ENCODE measurements at places on chromosomes 6 and 20. TPM values are rescaled to one million over a fixed set of nuclear protein-coding genes. Genes with fewer than 3 reads are reported as not detected.

DNA sequence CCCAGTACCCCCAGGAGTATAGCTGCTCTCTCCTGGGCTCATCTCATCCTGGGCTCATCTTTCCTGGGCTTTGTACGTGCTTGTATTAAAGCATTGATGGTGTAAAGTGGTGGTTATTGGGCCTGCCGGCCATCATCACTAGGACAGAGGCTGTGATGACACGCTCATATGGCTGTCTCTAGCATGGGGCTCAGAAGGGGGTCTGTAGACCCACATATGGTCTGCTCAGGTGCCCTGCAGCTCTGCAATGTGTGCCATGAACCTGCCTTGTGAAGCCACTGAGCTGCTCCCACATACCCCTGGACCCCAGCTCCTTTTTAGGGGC lies 143.4 kb downstream of the CDC5L start:
- no peak for DNase-seq

DNA sequence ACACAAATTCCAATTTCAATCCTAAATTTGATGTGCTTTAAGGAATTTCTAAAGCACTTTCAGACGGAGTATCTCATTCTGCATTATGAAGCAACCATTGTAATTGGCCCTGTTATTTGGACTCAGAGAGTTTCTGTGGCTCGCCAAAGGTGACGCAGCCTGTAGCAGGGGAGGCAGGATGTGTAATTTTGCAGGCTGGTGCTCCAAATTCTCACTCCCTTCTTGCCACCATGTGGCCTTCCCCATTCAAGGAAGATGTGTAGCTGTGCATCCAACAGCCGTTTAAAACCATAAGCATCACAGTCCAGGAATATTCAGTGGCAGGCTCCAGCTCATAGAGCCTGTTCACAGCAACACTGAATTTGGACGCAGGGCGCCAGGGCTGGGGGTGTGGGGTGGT lies 45.8 kb downstream of the AGPAT4 start:
- DNase-seq = no peak

DNA sequence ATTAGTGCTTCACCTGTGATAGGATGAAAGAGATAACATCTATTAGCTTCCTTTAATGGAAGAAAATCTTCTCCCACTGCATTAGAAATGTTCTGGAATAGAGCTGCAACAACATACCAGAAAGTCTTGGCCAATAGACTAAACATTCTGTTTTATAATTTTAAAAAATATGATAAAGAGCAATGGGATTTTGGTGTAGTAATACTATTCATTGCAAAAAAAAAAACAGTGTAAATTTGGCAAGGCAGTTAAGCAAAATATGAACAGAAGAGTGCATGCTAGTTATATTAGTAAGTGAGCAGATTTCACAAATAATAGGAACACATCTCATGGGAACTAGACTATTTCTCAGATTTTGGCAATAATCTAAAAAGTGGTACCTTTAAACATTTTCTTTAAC lies 43.3 kb downstream of the SOX4 start:
- DNase-seq = no peak

GRCh38 chr20:12090920-12091319 lies 173.2 kb downstream of the BTBD3 start:
- DNase-seq = no peak

- DNase-seq = no peak
Observed at GRCh38 chr20:3515379-3516170, 44.8 kb downstream of the ATRN start.

- DNase-seq = no peak
Observed at GRCh38 chr6:149933036-149933435, 8.8 kb upstream of the ULBP2 start.

DNA sequence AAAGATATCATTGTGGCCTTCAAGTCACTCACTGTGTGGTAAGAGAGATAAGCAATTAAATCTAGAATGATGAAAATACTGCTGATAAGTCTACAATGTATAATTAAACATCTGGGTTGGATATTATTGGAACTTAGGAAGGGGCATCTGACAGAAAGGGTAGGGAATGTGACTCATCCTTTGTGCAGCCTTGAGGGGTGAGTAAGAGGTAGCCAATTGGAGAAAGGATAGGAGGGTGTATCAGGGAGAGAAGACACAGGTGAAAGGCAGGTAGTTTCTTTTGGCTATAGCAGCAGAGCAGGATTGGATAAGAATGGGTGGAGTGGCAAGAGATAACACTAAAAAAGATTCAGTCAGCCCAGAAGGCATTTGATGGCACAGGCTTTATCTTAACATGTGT lies 182.0 kb downstream of the COL21A1 start:
- no peak for DNase-seq

- DNase-seq = no peak
Observed at GRCh38 chr6:16681260-16681873, 79.9 kb downstream of the ATXN1 start.

GRCh38 chr20:38833154-38833856 lies 27.8 kb downstream of the PPP1R16B start:
- DNase-seq = no peak

GRCh38 chr6:8420031-8420588 lies 15.2 kb downstream of the SLC35B3 start:
- DNase-seq = no peak

- no peak for DNase-seq
Observed at GRCh38 chr6:89792881-89793280, 26.7 kb downstream of the MDN1 start.

GRCh38 chr6:32842690-32843089 lies 1.2 kb downstream of the PSMB8 start:
- DNase-seq = no peak

DNA sequence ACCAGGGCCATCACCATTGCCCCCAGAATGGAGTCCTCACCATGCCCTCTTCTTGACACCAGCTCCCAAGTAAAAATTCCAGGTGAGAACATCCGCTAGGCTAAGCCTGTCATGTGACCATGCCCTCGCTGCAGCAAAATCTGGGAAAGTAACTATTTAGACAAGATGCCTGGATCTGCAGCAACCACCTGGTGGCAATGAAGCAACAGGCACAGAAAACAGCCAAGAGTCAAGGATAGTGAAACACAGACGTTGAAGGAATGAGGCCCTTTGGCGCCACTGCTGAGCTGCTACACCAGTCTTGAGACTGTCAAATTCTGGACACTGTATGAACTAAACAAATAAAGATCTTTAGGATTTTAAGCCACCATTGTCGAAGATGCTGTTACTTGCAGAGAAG lies 30.1 kb upstream of the TGM6 start:
- DNase-seq = no peak

- DNase-seq = no peak
Observed at GRCh38 chr6:44263354-44264100, 1.8 kb downstream of the NFKBIE start.

DNA sequence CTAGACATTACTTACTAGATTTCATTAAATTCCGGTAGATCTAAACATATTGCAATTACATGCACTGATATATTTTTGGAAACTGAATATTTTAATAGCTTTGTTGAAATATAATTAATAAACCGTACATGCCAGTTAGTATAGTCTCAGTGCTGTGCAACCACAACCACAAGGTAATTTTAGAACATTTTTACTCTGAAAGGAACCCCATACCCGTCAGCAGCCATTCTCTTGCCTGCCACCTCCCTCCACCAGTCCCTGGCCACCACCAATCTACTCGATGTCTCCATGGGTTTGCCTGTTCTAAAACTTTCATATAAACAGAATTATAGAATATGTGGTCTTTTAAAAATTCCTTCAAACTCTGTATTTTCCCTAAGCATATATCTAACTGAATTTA lies 293.9 kb downstream of the THBS2 start:
- DNase-seq = no peak

BHLHE23 gene
- polyA plus RNA-seq = not detected

ZC3H12D gene
- polyA plus RNA-seq = 0.27 TPM

CCR6 gene
- 0.04 TPM for polyA plus RNA-seq

DPPA5 gene
- polyA plus RNA-seq = not detected

NKX2-2 gene
- not detected for polyA plus RNA-seq

CALHM4 gene
- polyA plus RNA-seq = 0.46 TPM

ELOVL5 gene
- 79.9 TPM for polyA plus RNA-seq

RAB44 gene
- 0.06 TPM for polyA plus RNA-seq

Data from left renal cortex interstitium (tissue), 4 donors.